ENCODE measurements at places on chromosomes 1 and 21.

DNA sequence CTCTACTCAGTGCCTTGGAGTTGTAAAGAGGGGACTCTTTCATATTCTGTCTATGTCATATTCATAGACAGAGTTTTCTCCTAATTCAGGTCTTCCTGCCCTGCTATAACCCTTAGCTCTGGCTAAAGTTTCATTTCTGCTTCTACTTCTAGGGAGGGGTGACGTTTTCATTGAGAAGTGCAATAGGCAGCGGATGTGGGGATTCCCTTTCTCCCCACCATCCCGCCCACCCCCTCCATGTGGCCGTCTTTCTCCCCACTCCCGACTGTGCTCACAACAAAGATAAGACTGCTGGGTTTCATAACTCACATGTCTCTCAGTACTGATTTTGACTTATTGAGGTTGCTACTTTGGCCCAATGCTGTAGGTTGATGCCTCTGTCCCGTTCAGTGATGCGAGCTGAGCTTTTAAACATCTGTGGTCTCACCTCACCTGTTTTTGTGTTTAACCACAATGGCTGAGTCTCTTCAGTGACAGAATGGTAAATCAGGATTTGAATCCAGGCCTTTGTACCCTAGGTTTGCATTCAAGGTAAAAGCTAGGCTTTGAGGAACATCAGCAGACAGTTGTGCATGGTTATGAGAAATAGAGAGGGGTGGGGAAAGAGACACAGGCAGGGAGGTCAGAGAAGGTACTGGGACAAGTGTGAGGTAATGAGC is 7.8 kb upstream of the KIF14 start:
- DNase-seq: no peak

- DNase-seq: no peak
Measured at GRCh38 chr1:24186993-24187790, at the start of gene IFNLR1. Gene IFNLR1, minus strand, starts transcription at chr1:24187289. Its CDS starts 41 bp downstream, at chr1:24187248.

DNA sequence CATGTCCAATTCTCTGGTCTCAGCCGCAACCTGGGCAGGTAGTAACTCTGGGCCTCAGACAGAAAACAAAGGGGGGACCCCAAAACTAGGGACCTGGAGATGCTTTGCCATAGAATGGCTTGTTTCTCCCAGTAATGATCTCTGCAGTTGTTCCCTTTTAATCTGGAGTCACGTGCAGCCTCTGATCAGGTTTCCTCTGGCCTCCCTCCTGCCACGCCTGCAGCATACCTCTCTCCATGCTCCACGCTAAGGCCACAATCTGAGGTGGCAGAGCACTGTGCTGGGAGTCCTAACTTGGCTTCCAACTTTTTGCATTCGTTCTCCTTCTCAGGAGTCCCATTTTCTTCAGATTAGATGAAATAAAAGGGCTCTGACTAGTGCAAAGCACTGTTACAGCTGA is 1.9 kb downstream of the PABPC4 start:
- no peak for DNase-seq

DNA sequence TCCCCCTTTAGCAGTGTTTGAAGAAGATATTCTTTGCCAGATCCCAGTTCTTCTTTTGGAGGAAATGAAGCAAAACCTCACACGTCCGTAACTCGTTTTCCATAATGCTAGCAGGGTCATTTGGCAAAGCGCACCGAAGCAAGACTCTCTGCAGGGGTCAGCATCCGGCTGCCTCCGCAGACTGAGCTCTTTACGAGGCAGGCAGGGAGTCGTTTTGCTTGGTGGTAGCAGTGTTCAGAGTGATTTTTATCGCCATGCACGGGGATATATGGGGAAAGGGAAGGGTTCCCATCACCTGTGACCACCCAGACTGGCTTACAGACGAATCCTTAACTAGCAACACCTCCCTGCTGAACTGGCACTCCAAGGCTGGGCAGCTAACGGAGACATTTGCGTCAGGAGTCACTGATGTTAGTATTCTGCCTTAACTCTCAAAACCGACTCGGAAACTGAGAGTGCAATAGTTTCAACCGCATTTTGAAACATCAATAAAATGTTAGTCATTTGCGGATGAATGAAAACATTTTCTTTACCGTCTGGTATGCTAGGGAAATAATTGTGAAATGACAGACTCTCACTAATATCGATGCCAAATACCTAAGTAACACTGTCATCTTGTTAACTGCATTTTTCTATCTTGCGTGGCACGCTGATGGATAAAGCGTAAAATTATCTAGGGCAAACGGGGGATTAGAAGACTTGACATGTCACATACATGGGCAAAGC is 2.2 kb upstream of the NEGR1 start:
- peak; percentile 44 for DNase-seq

DNA sequence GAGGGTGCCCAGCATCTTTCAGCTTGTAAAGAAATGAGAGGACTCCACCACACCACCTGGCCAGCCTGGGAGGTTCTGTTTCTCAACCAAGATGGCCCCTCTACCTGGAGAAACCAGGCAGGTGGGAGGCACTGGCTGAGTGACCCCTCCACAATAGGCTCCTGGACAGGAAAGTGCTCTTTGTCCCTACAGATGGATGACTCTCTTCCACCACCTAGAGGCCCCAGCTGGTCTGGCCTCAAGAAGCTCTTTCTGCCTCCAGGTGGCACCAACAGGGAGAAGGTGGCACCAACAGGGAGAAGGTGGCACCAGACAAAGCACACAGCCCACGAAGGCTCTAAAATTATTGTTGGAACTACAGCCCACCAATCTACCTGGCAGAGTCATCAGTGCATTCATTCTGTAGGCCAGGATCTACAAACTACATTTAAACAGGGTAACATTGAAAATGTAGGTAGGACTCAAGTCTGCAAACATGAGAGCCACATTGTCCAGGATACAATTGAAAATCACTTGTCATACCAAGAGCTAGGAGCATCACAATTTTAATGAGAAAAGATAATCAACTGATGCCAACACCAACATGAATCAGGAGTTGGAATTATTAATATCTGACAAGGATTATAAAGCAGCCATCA is 14.4 kb downstream of the TMPRSS3 start:
- no peak for DNase-seq

- DNase-seq: no peak
Measured at GRCh38 chr1:24263211-24263610, 55.9 kb upstream of the GRHL3 start.

- DNase-seq: no peak
Measured at GRCh38 chr1:6180268-6180706, at the start of gene CHD5. Gene CHD5, minus strand, starts transcription at chr1:6180321. Its CDS starts 298 bp downstream, at chr1:6180023.

DNA sequence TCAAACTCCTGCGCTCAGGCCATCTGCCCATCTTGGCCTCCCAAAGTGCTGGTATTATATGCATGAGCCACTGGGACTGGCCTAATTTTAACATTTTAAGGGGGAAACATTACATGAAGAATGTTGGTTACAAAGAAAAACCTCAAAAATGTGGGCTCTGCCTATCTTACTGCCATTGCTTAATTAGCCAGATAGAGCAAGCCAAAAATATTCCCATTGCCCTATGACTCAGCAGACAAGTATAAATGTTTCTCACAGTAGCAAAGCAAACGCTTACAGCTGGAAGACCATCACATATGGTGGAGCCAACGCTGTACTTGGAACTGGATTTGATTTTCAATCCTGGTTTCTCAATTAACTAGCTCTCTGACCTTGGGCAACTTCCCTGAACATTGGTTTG is 502.0 kb downstream of the SMYD3 start:
- DNase-seq: no peak

- DNase-seq: no peak
Measured at GRCh38 chr1:167452483-167452882, 65.8 kb downstream of the CD247 start.
